ENCODE measurements at places on chromosomes 7 and 10. TPM values are rescaled to one million over a fixed set of nuclear protein-coding genes. Genes with fewer than 3 reads are reported as not detected.

PAX2 gene
- not detected for total RNA-seq

FKBP6 gene
- not detected for total RNA-seq

DMBT1 gene
- total RNA-seq: not detected

SEC31B gene
- total RNA-seq: 272 TPM

ETV1 gene
- 0.17 TPM for total RNA-seq

TAS2R4 gene
- 0.70 TPM for total RNA-seq

FBXL13 gene
- total RNA-seq: 0.58 TPM

GLI3 gene
- not detected for total RNA-seq

ZNF488 gene
- 0.08 TPM for total RNA-seq

EGFR gene
- total RNA-seq: not detected

ADK gene
- 22.9 TPM for total RNA-seq

CFAP43 gene
- not detected for total RNA-seq

GALNT17 gene
- not detected for total RNA-seq

LBX1 gene
- not detected for total RNA-seq

ARHGEF35 gene
- total RNA-seq: 7.7 TPM

LOXL4 gene
- not detected for total RNA-seq

VWDE gene
- 2.5 TPM for total RNA-seq

MALRD1 gene
- not detected for total RNA-seq

MNX1 gene
- total RNA-seq: not detected

All from activated naive CD4-positive, alpha-beta T cell treated with anti-CD3 and anti-CD28 coated beads, Interleukin-2, amount 10 ng/mL, durations not matched to agents 5 hours and 36 hours (primary cell).